ENCODE measurements at places on chromosomes 12 and 14.

GRCh38 chr14:99604766-99605298, 825 bp upstream of the CCDC85C start:
- no peak for DNase-seq

DNA sequence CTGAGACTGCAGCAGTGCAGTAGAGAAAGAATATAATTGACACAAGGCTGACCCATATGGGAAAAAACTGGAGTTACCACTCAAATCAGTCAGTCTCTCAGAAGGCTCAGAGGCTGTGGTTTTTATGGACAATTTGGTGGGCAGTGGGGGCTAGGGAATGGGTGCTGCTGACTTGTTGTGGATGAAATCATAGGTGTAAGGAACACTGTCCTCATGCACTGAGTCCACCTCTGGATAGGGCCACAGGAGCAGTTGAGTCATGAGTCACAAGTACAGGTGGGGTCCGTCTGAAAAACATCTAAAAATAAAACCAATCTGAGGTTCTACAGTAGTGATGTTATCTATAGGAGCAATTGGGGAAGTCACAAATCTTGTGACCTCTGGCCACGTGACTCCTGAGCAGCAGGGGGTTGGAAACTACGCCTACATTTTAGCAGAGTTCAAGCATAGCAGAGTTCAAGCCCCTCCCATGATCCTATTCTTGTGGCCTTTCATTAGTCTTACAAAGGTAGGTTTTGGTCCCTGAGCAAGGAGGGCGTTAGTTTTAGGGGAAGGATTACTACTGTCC, 18.1 kb upstream of the SGPP1 start:
- no peak for DNase-seq

DNA sequence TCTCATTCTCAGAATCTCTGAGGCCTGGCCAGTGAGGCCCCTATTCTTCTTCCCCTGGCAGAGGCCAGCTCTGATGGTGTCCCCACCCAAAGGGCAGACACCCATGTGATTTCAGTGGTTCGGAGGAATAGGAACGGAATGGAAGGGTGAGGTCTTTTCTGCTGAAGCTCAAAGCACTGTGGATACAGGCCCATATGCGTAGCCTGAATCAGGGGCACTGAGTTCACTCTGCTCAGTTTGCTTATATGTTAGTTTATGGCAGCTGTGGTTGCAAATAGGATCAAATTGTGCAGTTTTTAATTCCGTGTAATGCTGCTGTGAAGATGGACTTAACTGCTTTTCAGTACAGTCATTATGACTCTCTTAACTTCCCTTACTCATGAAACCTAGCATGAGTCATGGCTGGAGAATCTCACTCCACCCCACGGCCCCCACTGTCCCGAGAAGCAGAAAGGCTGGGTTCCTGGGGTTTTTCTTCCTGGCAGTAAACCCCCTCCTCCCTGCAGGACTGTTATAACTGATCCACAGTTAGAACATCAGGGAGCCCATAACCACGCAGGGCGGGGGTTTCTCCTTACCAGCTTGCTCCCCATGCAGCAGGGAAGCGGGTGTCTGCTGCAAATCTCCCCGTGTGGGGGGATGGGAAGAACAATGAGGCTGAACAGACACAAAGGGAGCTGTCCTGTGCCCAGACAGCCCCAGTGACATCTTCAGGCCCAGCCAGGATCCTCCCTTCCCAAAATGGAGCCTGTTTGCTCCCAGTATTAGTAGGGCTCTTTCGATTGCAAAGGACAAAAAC, 122.7 kb downstream of the SLC38A6 start:
- DNase-seq, result no peak

GRCh38 chr14:36513451-36514277, 6.4 kb downstream of the NKX2-1 start:
- DNase-seq, result peak; percentile 98

GRCh38 chr12:59637692-59638070, 41.9 kb downstream of the SLC16A7 start:
- DNase-seq, result no peak

- no peak for DNase-seq
These were observed 18.7 kb downstream of the PKP2 start for GRCh38 chr12:32877601-32878459.

- DNase-seq, result no peak
These were observed 202.2 kb downstream of the TMEM132D start for GRCh38 chr12:129701631-129702101.

- peak; percentile 71 for DNase-seq
These were observed 22.7 kb downstream of the CLIP1 start for GRCh38 chr12:122399592-122400373.

GRCh38 chr12:118371321-118372282, 1.1 kb downstream of the TAOK3 start:
- no peak for DNase-seq

- DNase-seq, result peak; percentile 53
These were observed 78.7 kb downstream of the NEDD1 start for GRCh38 chr12:96985515-96986362.

DNA sequence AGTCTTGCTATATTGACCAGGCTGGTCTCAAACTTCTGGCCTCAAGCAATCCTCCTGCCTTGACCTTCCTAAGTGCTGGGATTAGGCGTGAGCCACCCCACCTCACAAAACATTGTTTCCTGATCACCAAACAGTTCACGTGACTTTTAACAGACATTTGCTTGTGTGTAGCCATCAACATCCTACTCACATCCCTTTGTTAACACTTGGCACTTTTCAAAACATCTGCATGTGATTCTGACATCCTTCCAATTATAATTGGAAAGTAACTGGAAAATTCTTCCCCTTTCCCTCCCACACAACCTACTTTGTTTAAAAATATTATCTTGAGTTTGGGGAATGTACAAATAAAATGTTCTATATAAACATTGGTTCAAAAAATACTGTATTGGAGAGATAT, 317.9 kb downstream of the PCNX1 start:
- no peak for DNase-seq

- no peak for DNase-seq
These were observed 18.8 kb upstream of the P2RX4 start for GRCh38 chr12:121191151-121191550.

GRCh38 chr12:131370321-131370720, 340.6 kb upstream of the SFSWAP start:
- DNase-seq, result no peak

- no peak for DNase-seq
These were observed 1936.8 kb upstream of the SEL1L start for GRCh38 chr14:83470466-83470865.

DNA sequence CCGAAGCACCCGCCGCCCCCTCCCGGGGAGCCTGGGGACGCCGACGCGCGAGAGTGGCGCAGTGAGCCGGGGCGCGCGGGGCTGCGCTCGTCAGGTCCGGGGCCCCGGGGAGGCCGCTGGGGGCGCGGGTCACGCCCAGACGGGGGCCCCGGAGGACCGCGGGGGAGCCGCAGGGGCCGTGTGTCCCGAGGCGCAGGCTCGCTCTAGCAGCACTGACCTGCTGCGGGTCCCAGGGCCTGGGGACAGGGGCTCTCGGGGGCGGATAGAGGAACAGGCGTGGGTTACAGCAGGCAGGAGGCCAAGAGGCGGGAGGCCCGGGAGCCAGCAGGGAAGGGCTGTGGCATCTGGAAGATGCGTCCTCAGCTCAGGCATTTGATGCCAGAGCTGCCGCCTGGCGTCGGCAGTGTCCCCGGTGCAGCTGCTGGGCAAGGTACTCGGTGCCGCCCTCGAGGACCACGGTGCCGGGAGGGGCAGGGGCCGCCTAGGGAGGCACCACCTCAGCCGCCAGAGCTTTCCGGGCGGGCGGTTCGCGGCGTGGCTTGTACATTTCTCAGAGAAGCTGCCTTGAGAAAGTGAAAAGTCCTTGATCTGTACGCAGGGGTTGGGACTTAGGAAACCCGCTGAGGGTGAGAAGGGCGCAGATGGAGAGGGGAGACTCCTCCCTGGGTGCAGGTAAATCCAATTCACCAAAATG, 1.2 kb downstream of the WNT5B start:
- DNase-seq, result peak; percentile 37

DNA sequence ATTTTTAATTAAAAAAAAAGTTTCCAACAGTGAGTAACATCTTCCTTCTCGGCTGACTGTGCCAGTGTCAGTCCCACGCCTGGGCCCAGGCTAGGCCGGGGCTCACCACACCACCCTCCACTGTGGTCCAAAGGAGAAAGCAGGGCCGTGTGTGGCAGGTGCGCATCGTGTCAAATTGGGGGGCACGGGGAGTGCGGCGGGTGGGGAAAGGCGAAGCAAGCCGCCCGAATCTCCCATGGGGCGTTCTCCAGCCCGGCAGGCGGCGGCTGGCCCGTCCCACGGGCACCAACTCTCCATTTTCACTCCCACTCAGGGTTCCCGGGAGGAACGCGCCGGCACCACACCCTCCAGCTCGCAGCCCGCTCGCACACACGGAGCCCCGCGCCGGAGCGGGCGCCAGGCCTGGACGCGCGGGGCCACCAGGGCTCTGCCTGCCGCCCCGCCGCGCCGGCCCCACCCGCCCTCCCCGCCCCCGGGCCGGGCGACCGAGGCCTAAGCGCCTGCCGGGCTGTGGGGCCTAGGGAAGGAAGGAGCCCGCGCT, 604 bp downstream of the EEA1 start:
- DNase-seq, result no peak

GRCh38 chr12:107992870-107993451, 136.1 kb upstream of the WSCD2 start:
- no peak for DNase-seq

DNA sequence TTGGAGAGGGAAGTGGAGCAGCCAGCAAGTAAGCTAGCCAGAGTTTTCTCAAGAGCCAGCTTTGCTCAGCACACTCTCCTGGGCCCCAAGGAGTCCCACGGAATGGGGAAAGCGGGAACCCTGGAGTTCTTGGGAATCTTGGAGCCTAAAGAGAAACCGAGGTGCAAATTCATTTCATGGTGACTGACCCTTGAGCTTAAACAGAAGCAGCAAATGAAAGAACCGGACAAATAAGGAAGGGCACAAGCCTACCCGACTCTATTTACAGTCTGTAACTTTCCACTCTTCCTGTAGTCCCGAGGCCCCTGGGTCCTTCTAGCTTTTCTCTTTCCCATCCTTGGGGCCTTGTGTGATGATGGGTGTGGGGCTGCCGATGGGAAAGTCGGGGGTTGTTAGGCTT, 18.1 kb upstream of the TIGAR start:
- no peak for DNase-seq

- no peak for DNase-seq
These were observed 154.0 kb upstream of the SSTR1 start for GRCh38 chr14:38053666-38054065.

- DNase-seq, result no peak
These were observed 51.6 kb upstream of the CRY1 start for GRCh38 chr12:107144990-107145389.

GRCh38 chr14:50871228-50871627, 625 bp upstream of the ABHD12B start:
- no peak for DNase-seq

- peak; percentile 91 for DNase-seq
These were observed 145.1 kb downstream of the KIF26A start for GRCh38 chr14:104283197-104284106.

- DNase-seq, result no peak
These were observed 26.3 kb upstream of the ANO2 start for GRCh38 chr12:5971194-5971850.

DNA sequence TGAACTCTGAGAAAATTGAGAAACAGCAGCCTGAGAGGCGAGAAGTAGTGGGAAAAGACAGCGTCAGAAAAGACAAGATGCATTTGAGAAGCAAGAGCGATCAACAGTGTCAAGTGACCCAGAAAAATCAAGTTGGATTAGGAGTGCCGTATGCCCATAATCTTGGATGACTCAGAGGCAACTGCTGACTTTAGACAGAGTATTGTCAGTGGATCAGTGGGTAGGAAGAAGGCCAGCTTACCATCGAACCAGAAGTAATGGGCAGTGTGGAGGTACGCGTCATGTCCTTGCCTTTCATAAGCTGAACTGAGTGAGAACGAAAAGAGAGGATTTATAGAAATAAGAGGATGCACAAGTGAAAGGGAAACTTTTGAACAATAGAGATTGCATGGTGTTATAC, 151.0 kb upstream of the NAV3 start:
- no peak for DNase-seq

- DNase-seq, result no peak
These were observed 122.2 kb downstream of the CRACR2A start for GRCh38 chr12:3630621-3631271.

- DNase-seq, result no peak
These were observed 81.1 kb downstream of the SMOC1 start for GRCh38 chr14:69960296-69960695.

GRCh38 chr12:113208041-113208934, 13.0 kb upstream of the TPCN1 start:
- DNase-seq, result no peak

All from DMS79 treated with DMSO at 0.1 percent for 48 hours (cell line).